Thymus (tissue), 14 donors: ENCODE measurements at places on chromosomes 13 and 19. TPM values are rescaled to one million over a fixed set of nuclear protein-coding genes. Genes with fewer than 3 reads are reported as not detected.

GRCh38 chr13:79456656-79457365 is 24.1 kb upstream of the NDFIP2 start:
- DNase-seq, result no peak

GRCh38 chr13:109165417-109165904 is 536.0 kb downstream of the MYO16 start:
- no peak for DNase-seq

ZBTB32 gene
- total RNA-seq, result 0.09 TPM

DNA sequence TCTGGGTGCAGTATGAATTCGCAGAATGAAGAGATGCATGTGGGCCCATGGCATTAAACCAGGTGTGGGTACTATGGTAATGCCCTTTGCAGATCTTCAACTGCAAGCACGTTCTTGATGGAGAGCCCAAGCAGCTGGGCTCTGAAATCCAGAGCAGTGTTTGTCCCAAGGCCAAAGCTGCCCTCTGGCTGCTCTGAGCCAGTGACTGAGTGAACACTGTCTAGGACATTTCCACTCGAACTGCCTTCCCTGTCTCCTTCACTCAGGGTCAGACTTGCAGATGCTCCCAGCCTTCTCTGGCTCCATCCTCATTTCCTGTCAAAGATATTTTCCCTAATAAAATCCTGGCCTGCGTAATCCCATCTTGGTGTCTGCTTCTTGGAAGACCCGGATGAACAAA is 80.2 kb upstream of the GJB6 start:
- no peak for DNase-seq
